ENCODE measurements at places on chromosomes 6 and 20.

DNA sequence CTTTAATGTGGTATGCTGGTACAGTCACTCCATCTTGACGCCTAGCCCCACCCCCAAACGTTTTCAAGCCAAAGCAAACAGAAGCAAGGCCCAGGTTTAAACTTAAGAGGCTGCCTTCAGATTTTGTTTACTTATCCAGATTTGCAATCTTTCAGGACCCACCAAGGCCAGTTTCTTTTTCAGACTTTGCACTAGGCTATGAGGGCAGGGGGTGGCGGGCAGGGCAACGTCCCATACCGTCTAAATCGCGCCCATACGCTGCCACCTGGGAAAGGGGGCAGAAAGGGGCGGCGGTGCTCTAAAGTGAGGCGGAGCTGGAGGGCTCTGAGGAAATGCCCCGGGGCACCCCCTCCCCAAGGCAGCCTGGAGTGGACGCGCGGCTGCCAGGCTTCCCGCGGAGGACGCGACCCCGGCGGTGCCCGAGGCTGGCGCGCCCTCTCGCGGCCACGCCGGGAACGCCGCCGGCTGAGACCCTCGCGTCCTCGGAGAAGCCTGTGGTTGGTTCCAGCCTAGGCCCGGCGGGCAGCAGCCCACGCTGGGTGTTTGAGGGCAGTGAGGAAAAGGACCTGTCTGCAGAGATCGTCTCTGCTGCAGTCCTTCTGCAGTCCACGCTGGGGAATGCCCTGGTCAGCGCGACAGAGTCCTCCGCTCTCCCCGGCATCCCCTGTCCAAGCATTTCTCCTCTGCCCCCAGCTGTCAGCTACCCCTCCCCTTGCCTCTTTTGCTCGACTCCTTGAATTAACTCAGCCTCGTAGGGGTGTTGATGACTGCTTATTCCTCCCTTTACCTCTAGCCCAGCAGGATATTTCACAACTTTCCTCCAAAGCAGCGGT is 129.2 kb upstream of the PRND start:
- peak; percentile 68 for DNase-seq

GRCh38 chr6:18406955-18407749 is 20.0 kb downstream of the RNF144B start:
- DNase-seq, result no peak

DNA sequence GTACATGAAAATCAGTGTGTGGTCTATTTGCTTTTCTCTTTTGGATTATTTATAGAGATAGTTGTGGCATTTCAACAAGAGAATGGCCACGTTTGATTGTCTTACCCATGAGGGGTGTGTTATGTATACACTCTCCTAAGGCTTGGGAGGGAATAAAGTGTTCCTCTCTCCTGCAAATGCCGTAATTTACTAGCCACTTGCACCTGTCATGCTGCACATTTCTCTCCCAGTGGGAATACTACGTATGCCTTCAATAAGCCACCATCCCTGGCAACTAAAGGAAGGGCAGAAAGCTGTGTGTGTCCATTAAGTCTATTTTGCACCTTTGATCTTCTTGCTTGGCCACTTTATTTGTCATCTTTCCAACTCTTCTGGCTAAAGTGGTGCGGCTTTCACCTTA is 541.2 kb downstream of the QKI start:
- no peak for DNase-seq

- peak; percentile 42 for DNase-seq
Observed at GRCh38 chr6:89952686-89953085, 58.4 kb downstream of the GJA10 start.

GRCh38 chr20:4947817-4948559 is 53.3 kb downstream of the SLC23A2 start:
- DNase-seq, result no peak

- DNase-seq, result no peak
Observed at GRCh38 chr6:163668061-163668426, 253.5 kb downstream of the QKI start.

- DNase-seq, result no peak
Observed at GRCh38 chr20:48049641-48050040, 264.4 kb upstream of the SULF2 start.

DNA sequence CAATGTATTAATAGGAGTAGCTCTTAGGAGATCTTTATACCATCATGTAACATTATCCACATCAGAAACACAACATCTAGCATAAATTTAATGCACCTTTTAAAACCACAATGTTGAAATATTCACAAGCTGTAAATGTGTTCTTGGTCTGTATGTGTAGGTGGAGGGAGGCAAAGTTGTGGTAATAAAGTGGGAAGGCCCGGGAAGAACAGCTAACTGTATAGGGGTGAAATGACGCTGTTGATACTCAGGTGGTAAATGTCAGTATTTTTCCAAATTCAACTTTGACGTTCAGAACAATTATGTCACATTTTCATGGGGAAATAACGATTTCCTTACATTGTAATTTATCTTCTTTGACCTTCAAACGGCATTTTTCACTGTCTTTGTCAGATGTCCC is 146.0 kb upstream of the STMND1 start:
- no peak for DNase-seq

GRCh38 chr20:31642837-31643236 is 5.1 kb downstream of the COX4I2 start:
- no peak for DNase-seq

DNA sequence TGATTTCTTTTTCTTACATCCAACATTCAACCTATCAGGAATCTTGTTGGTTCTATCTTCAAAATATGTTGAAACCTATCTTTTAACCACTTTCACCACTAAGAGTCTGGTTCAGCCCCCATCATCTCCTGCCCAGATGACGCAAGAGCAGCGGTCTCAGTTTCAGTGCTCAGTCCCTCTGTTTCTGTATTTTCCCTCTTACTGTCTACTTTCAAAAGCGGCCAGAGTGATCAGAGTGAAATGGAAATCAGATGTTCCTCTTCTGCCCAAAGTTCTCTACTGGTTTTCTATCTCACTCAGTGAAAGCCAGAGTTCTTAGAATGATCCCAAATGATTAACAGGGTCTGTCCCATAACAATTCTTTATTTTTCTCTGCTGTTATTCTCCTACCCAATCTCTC is 147.9 kb upstream of the PDE7B start:
- DNase-seq, result no peak

Data from activated T-cell treated with anti-CD3 and anti-CD28 coated beads, Interleukin-2, amount 50 U/mL, for 1 hour (primary cell).